ENCODE measurements at places on chromosomes 1 and 21.

DNA sequence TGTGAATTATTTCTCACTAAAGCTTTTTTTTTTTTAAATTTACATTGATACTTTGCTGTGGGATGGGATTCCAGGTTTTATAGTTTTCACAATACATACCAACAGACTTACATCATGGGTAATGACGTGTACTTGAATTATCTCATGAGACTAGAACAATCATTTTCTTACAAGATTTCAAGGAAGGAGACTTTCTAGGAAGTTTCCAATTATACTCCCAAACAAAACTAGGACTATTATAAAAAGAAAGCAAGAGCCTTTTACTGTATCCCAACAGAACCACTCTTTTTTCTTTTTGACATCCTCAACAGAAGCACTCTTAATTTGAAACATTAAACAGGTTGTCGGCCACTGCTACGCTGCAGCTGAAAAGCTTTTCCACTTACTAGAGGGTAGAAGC is 48.7 kb downstream of the TESK2 start:
- DNase-seq: no peak

GRCh38 chr1:222171005-222171404 is 376.9 kb downstream of the HHIPL2 start:
- DNase-seq: no peak

- no peak for DNase-seq
Observed at GRCh38 chr1:61287734-61288133, 205.4 kb downstream of the NFIA start.

DNA sequence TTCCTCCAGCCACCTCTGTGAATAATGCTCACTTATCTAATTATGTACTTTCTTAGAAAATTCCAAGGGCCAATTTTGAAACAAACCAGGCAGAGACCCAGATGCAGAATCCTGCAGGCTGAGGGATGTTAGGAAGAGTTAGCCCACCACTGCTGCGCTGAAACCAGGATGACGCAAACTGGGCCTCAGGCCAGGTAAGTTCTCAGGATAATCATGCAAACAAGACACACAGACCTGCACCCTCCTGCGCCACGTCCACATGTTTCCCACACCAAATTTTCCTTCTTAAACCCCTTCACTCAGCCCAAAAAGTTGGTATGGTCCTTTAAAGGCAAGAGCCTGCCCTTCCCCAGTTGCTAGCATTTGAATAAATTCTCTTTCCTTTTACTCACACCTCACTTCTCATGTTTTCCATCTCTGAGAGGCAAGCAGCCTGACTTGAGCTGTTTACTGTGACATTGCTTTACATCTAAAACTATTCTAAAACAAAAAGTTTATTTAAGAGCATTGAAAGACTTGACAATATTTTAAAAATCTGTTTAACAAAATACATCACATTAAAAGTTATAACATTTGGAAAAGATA is 887.1 kb downstream of the LRRIQ3 start:
- no peak for DNase-seq

DNA sequence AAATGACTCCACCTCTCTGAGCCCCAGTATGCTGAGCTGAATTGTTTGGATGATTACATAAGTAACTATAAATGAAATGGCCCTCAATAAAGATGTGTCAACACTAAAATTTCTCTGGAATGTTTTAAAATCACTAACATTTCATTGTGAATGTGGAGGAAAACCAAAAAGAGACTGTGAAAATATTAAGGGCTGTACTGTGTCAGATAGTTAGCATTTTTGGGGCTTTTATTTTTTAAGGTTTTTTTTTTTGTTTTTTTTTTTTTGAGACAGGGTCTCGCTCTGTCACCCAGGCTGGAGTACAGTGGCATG is 6.3 kb downstream of the MYOC start:
- DNase-seq: no peak

DNA sequence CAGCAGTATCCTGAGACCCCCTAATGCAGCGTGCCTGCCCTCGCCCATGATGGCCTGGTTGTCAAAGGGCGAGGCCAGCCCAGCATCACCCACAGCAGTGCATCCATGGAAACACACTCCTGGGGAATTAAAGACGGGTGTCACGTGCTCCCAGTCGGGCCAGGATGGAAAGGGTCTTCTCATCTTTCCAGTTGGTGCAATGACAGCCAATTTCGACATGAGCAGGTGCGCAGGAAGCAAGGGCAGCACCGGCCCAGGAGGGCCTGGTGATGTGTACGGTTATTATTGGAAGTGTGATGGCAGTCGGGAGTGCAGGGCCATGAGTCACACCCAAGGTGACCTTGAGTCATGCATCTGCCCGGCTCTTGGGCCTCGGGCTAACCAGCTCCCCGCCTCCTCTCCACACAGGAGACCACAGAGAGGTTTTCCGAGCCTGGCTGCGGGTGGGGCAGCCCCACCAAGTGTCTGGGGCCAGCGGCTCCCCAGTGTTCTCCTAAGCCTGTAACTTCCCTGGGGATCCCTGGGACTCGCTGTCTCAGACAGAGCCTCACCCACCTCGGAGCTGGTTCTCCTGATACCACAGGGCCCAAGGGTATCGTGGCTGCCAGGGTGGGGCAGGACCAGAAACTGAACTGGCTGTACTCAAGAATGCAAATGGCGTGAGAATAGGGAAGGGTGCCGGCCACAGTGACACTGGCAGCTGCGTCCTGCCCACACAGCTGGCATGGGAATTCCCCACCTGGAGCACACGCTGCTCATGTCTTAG is 119.8 kb downstream of the SIK1 start:
- DNase-seq: peak; percentile 43

DNA sequence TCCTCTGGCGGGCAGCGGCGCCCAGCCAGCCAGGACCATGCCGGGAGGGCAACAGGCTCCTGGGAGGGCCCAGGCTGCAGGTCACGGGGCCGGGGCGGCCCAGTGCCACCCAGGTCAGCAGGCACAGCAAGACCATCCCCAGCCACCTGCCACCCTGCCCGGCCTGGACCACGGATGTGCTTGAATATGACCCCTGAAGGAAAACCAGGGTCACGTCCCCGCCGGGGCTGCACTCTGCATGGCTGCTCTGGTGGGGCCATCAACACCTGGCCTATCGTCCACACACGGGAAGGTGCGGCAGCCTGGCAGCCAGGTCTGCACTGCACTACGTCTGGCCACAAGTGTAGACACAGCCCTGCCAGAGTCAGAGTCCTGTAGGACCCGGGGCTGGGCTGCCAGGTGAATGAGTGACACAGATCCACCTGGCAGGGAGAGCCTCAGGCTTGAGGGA is 6.9 kb downstream of the WNT9A start:
- DNase-seq: peak; percentile 42

- DNase-seq: no peak
Observed at GRCh38 chr1:204177133-204177532, 11.0 kb upstream of the REN start.

- DNase-seq: no peak
Observed at GRCh38 chr1:178633056-178633455, 92.0 kb upstream of the RALGPS2 start.

- DNase-seq: no peak
Observed at GRCh38 chr1:225477296-225477911, 49.6 kb upstream of the LBR start.

- DNase-seq: no peak
Observed at GRCh38 chr21:29164323-29164942, 34.0 kb downstream of the MAP3K7CL start.

DNA sequence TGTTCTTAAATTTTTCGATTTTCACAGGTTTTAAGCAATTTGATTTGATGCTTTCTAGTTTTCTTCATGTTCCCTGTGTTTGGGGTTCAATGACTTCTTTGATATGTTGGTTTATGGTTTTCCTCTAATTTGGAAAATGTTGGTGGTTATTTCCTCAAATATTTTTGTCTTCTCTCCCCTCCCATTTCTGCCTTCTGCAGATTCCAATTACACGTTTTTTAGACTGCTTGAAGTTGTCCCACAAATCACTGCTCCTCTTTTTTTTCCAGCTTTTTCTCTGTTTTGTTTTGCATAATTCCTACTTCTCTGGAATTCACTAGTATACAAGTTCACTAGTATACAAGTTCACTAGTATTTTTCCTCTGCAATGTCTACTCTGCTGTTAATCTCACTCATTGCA is 61.3 kb downstream of the FAF1 start:
- no peak for DNase-seq

DNA sequence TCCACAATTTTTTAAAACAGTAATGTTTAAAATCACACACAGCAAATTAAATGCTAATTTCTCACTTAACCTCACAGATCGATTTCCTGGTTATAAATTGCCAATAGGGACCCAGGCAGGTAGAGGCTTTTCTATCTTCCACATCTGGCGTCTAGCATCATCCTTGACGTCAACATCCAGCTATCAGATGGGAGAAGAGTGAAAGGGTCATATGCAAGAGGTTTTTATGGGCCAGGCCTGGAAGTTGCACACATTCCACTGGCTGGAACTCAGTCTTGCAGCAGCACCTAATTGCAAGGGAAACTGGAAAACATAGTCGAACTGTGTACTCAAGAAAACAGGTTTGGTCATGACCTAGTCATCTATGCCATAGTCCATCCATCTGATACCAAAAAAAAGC is 6.0 kb upstream of the EEIG2 start:
- DNase-seq: no peak

DNA sequence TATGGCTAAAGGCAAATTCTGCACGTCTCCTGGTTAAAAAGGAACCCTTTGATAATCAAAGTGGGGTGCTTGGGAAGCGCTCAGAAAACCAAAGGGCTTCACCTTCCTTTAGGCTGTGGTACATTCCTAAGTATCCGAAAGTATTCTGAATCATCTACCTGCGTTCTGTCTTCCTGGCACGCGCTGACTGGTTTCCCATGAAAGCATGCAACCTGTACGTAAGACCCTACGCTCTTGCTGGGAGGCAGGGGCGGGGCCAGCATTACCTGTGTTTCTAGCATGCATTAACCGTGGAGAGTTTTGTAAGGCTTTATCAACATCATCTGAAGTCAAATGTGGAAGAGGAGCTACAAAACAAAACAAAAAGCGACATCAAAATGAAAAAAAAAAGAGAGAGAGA is 96.0 kb downstream of the ERG start:
- no peak for DNase-seq

DNA sequence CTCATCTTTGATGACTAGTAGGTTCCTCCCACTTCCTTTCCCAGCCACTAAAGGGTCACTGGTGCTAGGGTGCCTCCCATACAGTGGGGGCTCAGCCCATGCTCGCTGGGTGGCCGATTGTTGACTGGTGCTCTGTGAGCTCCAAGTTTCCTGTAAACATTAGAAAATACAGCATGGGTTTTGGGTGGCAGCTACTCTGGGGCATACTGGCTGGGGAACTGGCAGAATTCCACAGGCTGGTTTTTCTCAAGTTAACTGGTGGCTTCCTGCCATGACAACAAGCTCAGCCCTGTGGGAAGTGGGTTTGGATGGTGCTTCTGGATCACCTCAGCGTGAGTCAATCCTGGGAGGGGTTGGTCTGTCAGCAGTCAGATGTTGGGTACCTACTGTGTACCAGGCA is 28.7 kb upstream of the CRNN start:
- DNase-seq: no peak

DNA sequence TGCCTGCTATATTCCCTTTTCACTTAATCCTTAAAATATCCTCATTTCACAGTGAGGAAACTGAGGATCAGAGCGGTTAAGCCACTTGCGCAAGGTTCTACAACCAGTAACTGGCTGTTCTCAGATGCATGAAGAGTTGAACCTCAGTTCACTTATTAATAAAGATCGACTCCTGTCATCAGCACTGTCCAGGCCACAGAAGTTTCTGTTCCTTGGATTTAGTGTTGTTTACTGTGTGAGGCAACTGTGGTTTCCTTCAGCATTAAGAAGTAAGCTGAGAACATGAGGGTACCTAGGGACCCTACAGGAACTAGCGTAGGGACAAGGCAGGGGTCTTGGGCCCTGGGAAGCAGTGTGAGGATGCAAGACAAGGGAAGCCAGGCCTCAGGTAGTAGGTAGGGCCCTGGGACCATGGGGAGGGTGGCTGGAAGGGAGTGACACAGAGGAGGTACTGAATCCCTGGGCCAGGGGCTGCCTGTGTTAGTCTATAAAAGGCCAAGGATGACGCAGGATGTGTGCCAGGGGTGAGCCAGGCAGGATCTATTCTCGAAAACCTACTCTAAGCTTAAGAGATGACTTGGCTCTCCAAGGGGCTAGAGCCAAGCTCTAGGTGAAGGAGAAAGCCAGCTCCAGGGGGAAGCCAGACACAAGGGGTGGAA is 181.2 kb upstream of the CSF3R start:
- no peak for DNase-seq

DNA sequence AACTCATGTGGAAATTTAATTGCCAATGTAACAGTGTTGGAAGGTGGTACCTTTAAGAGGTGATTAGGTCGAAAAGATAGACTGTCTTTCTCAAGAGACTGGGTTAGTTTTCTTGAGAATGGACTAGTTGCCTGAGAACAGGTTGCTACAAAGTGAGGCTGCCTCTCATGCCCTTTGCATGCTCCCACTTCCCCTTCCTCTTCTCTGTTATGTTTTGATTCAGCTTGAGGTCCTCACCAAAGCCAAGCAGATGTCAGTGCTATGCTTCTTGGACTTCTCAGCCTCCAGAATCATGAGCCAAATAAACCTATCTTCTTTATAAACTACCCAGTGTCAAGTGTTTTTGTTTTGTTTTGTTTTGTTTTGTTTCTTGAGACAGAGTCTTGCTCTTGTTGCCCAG is 187.0 kb upstream of the RUNX1 start:
- DNase-seq: no peak

- peak; percentile 50 for DNase-seq
Observed at GRCh38 chr1:153728305-153729066, 636 bp downstream of the INTS3 start.

- DNase-seq: peak; percentile 63
Observed at GRCh38 chr1:116569776-116570357, 959 bp downstream of the CD58 start.

GRCh38 chr1:5764959-5765358 is 227.3 kb downstream of the NPHP4 start:
- DNase-seq: peak; percentile 44

DNA sequence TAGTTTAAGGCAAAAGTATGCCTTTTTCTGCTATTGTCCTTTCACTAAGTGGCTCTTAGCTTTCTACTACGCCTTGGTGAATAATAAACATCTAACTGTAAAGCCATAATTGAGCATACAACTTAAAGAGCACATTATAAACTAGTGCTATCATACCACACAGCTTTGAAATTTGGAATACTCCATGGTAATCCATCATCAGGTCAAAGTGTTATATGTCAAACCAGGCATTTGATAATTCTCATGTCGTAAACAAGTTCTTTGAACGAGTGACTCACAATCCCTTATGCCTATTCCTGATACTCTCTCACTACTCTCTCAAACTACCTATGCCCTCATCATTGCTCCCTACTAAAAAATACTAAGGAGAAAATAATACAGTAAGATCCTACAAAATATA is 60.3 kb upstream of the FMN2 start:
- no peak for DNase-seq

GRCh38 chr21:34932233-34932632 is 116.9 kb downstream of the RUNX1 start:
- no peak for DNase-seq

- peak; percentile 47 for DNase-seq
Observed at GRCh38 chr1:47522935-47523834, 85.3 kb downstream of the FOXD2 start.

All from right lobe of liver (tissue), 6 donors.